Epithelial cell of alveolus of lung (primary cell): ENCODE measurements at places on chromosomes 3 and 15. TPM values are rescaled to one million over a fixed set of nuclear protein-coding genes. Genes with fewer than 3 reads are reported as not detected.

Gene GOLGA8G
- total RNA-seq = not detected in 2 replicates

Gene SERPINI2
- not detected in 2 replicates for total RNA-seq

Gene APOD
- 7.3 and 7.9 TPM in 2 replicates for total RNA-seq

Gene ARPIN
- total RNA-seq = 11.6 and 14.1 TPM in 2 replicates

Gene CYP11A1
- total RNA-seq = 0.13 TPM in 1 of 2 replicates, not detected in the other

Gene CTSH
- 2.8 and 23.4 TPM in 2 replicates for total RNA-seq

Gene PPP1R14D
- not detected in 2 replicates for total RNA-seq

Gene TMEM212
- not detected in 2 replicates for total RNA-seq

Gene LRRC31
- not detected in 2 replicates for total RNA-seq

Gene DENND6A
- total RNA-seq = 9.8 and 16.4 TPM in 2 replicates
